Ecto neural progenitor cell (in vitro differentiated cells): ENCODE measurements at places on chromosomes 16 and 17.

- peak; percentile 60 for DNase-seq
Observed at GRCh38 chr16:54283725-54284318, 2.8 kb downstream of the IRX3 start.

GRCh38 chr17:63647936-63648335 lies 25.7 kb downstream of the MAP3K3 start:
- no peak for DNase-seq

- DNase-seq, result no peak
Observed at GRCh38 chr17:56810343-56810742, 23.4 kb downstream of the C17orf67 start.

- DNase-seq, result no peak
Observed at GRCh38 chr17:19728084-19728495, 11.7 kb upstream of the SLC47A2 start.

GRCh38 chr17:8894673-8895578 lies 27.5 kb upstream of the PIK3R6 start:
- peak; percentile 69 for DNase-seq

DNA sequence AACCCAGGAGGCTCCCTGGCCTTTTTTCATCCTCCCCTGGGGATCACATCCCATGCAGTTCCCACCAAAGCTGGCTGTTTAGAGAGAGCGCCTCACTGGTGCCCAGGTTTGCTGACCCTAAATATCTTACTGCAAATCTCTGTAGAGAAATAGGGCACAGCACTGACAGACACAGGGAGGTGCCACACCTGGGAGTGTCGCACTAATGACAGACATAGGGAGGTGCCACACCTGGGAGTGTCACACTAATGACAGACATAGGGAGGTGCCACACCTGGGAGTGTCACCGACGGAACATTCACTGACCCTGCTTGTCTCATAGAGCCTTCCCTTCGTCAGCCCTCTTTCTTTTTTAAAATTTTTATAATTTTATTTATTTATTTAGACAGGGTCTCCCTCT lies 25.6 kb downstream of the UNK start:
- no peak for DNase-seq

DNA sequence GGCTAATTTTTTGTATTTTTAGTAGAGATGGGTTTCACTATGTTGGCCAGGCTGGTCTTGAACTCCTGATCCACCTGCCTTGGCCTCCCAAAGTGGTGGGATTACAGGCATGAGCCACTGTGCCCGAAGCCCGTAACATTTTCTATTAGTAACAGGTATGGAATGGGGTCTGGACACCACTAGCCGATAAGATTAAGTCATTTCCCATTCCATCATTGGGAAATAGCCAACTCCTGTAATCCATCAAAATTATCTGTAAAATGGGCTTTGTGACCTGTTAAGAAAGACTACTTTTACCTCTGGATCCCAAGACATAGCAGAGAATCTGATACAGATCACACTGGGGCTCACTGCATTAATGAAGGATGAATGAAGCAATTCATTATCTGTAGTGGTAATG lies 3.9 kb upstream of the LUC7L3 start:
- no peak for DNase-seq

- no peak for DNase-seq
Observed at GRCh38 chr16:55747785-55748184, 85.1 kb downstream of the CES1 start.

- DNase-seq, result no peak
Observed at GRCh38 chr17:48835971-48836370, 5.1 kb downstream of the CALCOCO2 start.
